ENCODE measurements at places on chromosomes 1 and 21.

DNA sequence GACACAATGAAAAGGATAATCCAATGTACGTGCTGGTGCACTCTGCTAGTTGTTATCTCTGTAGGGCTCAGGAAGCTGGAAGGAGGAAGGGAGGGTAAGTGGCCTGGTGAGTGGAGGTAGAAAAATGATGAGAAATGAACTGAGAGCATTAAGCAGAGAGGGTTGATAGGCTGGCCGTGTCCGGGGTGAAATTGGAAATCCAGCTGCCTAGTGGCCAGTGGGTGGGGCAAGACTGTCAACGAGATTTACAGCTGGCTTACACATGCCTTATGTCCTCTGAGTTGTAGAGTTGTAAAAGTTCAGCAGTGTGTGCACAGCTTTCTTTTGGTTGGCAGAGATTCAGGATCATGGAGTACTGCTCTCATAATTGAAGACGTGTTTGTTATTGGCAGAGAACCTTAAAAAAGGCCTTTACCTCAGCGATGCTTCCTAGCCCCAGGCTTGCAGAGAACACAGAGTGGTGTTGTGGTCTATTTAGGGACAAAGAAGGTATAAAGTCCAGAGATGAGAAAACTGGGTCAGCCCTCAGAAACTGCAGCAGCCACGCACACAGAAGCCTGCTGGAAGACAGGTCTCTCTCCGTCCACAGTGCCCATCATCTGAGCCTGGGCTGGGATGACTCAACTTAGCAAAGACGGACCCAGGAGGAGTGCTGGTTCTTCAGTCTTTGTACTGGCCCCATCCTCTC is 132.4 kb downstream of the EDEM3 start:
- DNase-seq = no peak

GRCh38 chr1:24635195-24635843 is 7.8 kb upstream of the SRRM1 start:
- no peak for DNase-seq

DNA sequence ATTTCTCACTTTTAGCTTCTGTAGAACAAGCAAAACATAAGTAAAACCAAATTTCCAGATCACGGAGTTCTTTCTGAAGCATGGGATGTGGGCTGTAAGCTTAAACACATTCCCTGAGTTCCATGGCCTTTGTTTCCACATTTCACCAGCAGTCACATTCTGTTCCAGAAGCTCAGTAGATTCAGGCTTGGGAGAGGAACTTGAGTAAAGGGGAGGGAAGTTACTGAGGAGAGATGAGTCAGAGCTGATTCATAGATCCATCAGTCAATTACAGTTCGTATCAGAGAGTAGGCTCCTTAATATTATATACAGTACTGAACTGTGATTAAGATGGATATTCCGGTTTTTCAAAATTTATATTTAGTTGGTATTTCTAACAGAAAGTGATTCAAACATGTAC is 614.3 kb downstream of the NCAM2 start:
- DNase-seq = no peak

DNA sequence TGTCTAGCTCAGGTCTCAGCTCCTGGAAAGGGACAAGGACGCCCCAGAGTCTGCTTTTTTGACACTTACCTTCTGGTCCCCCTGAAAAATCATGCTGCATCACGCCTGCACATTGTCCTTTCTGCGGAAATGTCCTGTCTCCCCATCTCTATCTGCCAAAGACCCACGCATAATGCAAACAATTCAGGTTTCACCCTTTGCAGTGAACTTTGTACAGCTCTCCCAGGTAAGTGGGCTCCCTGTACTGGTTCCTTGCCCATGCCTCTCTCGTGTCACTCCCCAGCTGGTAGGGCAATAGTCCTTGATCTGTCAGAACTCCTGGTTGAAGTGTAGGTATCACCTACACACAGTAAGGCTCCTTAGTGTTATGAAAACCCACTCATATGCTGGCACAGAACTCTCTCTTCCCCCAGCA is 102.9 kb upstream of the IRF2BP2 start:
- no peak for DNase-seq

GRCh38 chr1:84434801-84435549 is 36.7 kb downstream of the DNASE2B start:
- DNase-seq = no peak

DNA sequence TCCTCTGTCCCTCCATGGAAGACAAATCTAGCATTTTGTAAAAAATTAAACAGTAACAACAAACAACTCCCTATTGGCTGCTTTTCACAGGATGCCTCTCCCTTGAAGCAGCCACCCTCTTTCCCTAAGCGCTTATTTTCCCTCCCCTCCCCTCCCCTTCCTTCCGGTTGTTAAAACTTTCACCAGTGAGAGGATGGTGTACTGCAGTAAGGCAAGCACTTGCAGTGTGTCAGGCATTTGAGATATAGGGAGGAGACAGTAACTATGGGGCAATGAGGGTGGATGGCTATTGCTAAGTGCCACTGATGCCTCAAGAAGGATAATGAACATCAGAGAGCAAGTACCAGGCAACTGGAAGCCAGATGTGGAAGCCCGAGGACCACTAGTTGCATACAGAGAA is 19.1 kb upstream of the KIAA1614 start:
- DNase-seq = no peak

DNA sequence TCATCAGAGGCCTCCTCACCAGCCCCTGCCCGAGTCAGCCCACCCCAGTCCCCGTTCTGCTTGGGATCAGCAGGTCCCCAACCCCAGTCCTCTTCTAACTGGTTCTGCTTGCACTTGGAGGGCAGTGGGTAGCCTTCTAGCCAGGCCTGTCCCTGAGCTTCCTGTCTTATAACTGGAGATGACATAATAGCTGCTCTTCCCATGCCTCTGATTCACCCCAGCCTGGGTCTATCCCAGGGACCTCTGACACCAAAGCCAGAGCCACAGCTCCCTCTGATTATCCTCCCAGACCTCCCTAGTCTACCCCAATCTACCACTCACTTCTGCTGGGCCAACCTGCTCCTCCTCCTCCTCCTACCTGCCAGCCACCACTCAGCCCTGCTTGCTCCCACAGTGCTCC is 31.4 kb downstream of the IQGAP3 start:
- DNase-seq = no peak

GRCh38 chr1:44472620-44473525 is 67.8 kb downstream of the RNF220 start:
- no peak for DNase-seq

GRCh38 chr1:52028328-52028727 is 5.3 kb downstream of the KTI12 start:
- no peak for DNase-seq

GRCh38 chr1:222283147-222283768 is 264.6 kb downstream of the HHIPL2 start:
- no peak for DNase-seq

DNA sequence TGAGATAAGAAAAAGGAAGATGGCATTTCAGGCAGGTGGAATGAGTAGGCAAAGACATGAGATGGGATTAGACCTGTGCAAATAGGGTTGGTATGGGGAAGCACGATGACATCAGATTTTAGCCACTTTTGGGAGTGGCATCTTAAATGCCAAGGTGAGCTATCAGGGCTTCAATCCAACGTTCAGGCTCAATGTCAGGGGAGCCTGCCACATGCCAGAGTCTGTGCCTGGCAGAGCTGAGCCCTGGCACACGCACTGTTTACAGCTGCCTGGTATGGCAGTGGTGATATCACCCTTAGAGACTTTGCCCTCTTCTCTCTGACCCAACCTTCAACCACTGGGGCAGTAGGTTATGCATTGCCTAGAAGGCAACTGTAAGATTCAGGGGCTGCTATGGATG is 1.1 kb upstream of the GUCA2B start:
- no peak for DNase-seq

- no peak for DNase-seq
These were observed 642.9 kb downstream of the BRINP3 start for GRCh38 chr1:189834813-189835212.

GRCh38 chr1:44048532-44049215 is 17.4 kb upstream of the SLC6A9 start:
- DNase-seq = no peak

- no peak for DNase-seq
These were observed 32.1 kb downstream of the PCSK9 start for GRCh38 chr1:55071477-55071876.

- no peak for DNase-seq
These were observed 141.2 kb upstream of the ST6GALNAC5 start for GRCh38 chr1:76725864-76726619.

- no peak for DNase-seq
These were observed 73.7 kb downstream of the LMO4 start for GRCh38 chr1:87402241-87403002.

GRCh38 chr1:62198781-62199125 is 4.1 kb downstream of the L1TD1 start:
- no peak for DNase-seq

DNA sequence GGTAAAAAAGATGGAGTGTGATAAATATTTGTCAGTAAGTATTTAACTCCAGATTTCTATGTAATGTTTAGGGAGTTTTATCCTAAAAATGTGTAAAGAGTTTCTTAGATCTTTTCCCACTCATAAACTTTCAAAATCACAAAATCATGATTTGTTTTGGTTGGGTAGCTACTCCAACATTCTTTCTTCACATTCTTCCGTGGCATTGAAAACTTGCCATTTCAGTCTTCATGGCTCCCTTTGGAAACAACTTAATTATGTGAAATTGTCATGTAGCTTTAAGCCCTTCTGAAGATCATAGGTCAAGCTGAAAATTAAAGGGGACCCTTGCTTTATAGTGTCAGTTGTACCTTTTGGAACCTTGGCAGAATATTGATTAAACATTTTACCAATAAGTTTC is 73.2 kb downstream of the ADGRL2 start:
- DNase-seq = no peak

Measured in nucleus accumbens (tissue), 56 donors.